ENCODE measurements at places on chromosomes 6 and 20.

- DNase-seq = peak; percentile 92
Measured at GRCh38 chr6:55040102-55040848, 134.0 kb upstream of the HCRTR2 start.

GRCh38 chr20:32201977-32202363 lies 5.6 kb downstream of the PLAGL2 start:
- DNase-seq = no peak

GRCh38 chr20:10427060-10427692 lies 6.8 kb downstream of the MKKS start:
- peak; percentile 67 for DNase-seq

DNA sequence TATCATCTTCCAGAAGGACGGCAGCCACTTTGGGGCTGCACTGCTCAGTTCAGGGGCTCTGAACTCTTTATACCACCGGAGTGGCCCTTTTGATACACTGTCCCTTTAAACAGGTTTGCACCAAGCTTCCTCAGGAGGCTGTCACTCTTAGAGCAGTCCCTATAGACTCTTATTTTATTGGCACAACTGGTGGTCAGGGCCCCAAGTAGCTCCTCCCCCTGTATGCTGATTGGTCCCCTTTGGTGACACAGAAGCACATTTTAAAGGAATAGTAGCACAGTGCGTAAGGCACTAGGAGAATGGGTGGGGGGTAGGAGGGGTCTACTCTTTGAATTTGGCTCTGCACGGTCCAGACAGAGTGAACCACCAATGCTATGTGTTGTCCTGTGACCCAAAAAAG lies 122.6 kb upstream of the MLN start:
- peak; percentile 38 for DNase-seq

- DNase-seq = no peak
Measured at GRCh38 chr6:79335133-79335674, 100.7 kb upstream of the HMGN3 start.
